ENCODE measurements at places on chromosomes 6 and 20.

DNA sequence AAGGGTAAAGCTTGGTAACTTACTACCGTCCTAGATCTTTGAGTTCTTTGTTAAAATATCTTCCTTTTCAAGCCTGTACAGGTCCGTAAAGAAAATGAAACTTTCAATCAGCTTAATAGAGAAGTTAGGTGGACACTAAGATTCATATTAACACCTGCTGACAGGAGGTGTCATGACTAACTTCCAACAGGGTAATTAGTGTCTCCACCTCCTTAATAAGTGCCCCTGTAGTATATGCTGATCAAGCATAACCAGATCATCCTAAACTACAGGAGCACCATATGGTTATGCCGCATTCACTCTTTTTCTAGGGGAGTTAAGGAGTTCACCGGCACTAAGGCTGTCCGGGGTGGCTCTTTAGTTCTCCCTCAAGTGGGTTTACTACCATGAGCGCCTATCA, 23.9 kb upstream of the RALGAPA2 start:
- no peak for DNase-seq

DNA sequence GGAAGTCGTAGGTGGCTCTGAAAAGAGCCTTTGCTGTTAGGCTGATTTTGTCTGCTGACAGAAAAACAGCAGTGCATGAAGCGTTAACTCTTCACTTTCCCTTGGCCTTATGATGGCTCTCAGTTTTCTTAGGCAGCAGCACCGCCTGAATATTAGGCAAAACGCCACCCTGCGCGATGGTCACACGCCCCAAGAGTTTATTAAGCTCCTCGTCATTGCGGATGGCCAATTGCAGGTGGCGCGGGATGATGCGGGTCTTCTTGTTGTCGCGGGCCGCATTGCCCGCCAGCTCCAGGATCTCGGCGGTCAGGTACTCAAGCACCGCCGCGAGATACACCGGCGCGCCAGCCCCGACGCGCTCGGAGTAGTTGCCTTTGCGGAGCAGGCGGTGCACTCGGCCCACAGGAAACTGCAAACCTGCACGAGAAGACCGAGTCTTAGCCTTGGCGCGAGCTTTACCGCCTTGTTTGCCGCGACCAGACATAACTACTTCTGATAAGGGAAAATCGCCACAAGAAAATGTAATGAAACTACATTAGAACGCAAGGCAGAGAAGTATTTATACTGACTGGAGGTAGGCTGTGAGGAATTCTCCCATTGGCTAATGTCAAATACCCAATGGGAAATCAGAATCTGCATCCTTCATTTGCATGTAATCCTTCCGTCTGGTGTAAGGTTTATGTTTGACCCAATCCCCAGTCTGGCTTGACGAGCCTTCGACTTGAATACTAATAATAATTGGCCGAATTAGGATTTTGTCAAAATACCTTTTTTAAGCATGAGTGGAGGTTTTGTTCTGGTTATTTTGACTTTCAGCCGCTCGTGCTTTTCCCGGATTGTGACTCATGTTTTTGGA, 53.9 kb upstream of the HFE start:
- DNase-seq = no peak

GRCh38 chr6:89289710-89290109, 25.4 kb downstream of the GABRR2 start:
- no peak for DNase-seq

DNA sequence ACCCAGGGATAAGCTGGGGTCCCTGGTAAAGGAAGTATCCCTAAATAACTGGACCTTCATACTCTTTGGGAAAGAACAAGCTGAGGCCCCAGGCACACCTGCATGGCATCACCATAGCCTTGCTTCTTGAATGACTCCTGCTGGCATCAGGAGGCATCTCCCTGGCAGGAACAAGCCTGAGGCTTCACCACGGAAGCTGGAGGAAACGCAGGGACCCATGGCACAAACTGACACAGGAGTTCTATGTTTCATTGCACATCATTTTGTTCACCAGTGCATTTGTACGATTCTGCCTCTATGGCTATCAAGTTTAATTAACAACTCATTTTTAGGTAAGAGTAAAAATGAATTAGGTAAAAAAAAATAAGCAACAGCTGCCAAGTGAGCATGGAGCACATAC, 619 bp upstream of the PDE7B start:
- no peak for DNase-seq

- DNase-seq = no peak
Observed at GRCh38 chr20:46214824-46215488, 93.3 kb downstream of the CDH22 start.

DNA sequence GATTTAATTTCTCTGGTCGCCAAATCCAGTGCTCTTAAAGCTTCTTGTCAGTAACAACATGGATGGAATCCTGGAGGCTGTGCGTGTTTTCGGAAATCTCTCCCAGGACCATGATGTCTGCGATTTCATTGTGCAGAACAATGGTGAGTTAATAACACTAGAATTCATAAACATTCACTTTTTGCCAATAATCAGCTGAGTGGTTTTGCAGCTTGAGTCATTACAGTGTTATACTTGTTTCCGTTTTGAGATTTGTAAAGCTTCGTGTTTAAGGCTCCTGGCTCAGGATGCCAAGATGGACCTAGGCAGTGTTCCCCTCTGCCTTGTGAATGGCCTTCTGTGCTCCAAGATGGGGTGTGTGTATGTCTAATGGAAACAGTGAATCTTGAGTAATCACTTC, 113.8 kb downstream of the ARMC2 start:
- no peak for DNase-seq

DNA sequence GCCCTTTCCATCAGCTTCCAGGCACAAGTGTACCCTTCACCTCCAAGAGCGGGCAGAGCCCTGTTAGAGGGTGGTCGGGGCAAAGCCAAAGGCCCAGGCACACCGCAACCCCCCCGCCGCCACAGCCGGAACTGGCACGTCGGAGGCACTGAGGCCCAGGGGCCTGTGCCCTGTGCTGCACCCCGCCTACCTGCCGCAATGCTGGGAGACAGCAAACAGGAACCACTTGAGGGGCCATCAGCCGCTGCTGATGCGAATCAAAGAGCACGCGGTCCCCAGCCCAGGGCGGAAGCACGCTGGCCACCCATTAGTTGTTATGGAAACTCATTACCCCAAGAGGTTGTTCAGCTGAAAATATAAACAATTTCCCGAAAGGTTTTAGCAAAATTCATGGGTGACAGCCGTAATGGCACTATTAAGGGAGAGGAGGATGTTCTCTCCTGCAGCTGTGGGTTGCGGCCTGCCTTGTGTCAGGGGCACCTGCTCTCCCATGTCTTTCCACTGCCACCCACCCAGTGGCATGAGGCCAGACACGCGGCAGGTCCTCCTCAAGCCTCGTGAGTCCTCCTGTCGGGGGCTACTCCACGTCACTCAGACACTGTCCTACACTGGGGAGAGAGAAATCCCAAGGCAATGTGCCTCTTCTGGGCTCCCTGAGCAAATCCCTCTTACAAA, 65.3 kb downstream of the EDN3 start:
- DNase-seq = no peak

DNA sequence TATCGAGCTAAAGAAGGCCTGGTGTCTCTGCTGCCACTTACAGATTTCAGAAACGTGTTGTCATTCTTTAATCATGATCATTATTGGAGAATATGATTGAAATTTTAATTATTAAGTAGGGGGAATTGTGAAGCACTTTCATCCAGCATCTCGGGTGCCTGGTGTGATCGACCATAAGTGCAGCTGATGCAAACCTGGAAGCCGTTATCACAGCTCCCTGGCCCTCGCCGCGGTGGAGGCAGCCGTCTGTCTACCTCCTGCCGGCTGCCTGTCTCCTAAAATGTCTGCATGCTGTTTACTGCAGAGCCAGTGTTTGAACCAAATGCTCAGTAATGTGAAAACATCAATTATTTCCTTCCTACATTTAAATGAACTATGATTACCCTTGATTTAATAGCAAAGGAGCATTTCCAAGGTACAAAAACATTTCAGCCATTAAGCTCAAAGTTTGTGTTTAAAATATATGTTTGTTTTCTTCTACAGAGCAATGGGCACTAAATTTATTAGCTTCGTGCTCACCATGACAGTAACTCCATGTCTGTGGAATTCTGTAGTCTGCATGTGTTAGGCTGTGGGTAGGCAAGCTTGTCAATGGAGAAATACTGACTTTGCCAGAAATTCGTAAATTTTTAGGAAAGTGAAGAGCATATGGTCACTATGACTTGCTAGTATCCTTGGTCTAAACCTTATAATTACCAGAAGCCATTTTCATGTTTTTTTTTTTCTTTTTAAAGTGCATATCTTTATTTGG, 184.5 kb upstream of the AGPAT4 start:
- no peak for DNase-seq

DNA sequence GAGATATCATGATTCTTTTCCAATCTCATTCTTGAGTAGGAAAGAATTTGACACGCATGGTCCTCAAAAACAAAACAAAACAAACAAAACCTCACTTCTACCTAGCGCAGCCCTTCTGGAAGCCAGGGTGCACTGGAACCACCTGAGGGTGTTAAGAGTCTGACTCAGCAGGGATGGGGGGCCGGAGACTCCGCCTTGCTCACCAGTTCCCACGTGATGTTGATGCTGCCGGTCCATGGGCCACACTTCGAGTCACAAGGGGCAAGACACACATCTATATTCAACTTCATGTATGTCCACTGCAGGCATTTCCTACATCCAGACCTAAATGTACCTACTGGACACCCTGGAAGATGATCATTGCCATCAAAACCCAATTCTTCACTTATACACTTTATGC, 30.4 kb downstream of the BFSP1 start:
- no peak for DNase-seq

GRCh38 chr6:53917464-53917842, 122.6 kb downstream of the LRRC1 start:
- no peak for DNase-seq

DNA sequence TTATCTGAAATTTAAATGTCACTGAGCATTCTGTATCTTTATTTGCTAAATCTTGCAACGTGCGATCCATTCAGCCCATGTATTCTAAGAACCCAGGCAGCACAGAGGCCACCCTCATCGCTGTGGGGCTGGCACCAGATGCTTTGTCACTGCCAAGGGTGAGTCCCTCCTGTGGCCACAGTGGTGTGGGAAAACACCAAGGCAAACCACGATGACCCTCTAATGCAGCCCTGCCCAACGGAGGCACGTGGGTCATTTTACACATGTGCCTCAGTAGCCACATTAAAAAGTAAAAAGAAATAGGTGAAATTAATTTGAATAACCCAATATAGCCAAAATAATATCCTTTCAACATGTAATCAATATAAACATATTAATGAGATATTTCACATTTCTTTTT, 221.7 kb downstream of the UNC5CL start:
- DNase-seq = no peak

GRCh38 chr6:53831936-53832660, 37.3 kb downstream of the LRRC1 start:
- DNase-seq = no peak

GRCh38 chr20:38190936-38191371, 25.9 kb upstream of the TGM2 start:
- no peak for DNase-seq

GRCh38 chr6:36546308-36546919, 865 bp downstream of the STK38 start:
- DNase-seq = no peak

DNA sequence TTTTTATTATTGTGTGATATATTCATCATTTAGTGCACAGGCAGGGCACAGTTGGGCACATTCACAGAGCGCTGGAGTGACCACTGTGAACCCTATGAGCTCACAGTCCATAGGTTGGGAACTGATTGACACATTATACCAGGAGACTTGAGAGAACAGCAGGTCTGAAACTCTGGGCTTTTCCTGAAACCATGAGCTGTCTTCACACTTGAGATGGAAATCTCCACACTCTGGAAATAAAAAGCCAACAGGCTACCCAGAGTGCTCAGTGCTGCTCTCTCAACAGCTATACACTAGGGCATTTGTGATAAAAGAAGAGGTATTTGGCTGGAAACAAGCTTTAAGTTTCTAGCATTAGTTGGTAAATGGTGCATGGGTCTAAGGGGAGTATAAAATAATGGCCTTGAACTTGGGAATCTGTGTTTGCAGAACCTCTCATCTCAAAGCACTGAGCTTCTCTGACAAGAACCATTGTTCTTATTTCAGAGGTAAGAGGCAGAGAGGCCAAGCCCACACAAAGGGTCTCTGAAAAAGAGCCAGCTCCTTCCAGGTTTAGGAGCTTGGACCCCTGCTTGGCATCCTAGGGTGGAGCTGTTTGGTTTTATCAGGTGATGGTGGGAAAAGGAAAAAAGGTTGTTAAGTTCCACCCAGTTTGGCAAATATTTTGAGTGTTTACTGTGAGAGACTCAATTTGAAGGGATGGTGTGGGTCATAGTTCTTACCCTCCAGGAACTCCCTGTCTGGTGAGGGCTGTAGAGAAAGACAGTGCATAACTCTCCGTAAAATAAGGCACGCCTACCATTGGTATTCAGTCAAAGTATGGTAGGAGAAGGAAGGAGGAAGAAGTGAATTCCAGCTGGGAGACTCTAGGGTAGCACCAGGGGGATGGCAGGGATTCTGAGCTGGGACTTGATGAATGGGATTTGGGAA, 14.5 kb downstream of the CHMP4B start:
- DNase-seq = no peak

GRCh38 chr6:131258010-131258652, 122.9 kb downstream of the AKAP7 start:
- no peak for DNase-seq
